ENCODE measurements at places on chromosomes 6 and 20.

- no peak for DNase-seq
These were observed 3.6 kb downstream of the SRSF3 start for GRCh38 chr6:36597775-36598174.

DNA sequence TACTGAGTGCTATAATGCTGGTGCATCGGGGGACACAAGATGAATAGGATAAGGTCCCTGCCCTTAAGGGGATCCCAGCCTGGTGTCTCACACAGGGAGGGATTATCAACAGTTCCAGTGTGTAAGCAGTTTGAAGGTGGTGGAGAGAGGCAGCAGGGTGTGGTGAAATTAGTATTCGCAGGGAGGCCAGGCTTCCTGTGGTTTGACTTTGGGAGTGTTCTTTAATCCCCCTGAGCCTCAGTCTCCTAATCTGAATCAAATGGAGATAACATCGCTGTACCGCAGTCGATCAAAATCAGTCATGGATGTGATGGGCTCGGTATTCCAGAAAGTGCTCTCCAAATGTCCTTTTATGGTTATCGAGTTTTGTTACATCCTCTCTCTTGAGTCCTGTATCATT is 288.1 kb upstream of the SUPT3H start:
- no peak for DNase-seq

DNA sequence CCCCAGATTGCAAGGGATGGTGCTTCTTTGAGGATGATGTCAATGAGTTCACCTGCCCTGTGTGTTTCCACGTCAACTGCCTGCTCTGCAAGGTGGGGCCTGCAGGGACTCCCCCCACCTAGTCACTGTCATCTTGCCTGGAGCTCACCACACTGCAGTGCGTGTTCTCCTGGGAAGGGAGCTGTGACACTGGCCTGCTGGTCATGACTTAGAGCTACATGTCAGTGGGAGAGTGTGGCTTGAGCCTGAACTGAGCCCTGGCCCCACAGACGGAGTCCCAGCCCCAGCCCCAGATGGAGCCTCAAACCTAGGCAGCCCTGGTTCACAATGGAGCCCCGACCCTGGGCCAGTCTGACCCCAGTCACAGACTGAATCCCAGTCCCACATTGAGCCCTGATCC is 19.3 kb downstream of the RBCK1 start:
- DNase-seq = no peak

GRCh38 chr20:10231290-10231689 is 12.7 kb downstream of the SNAP25 start:
- no peak for DNase-seq

DNA sequence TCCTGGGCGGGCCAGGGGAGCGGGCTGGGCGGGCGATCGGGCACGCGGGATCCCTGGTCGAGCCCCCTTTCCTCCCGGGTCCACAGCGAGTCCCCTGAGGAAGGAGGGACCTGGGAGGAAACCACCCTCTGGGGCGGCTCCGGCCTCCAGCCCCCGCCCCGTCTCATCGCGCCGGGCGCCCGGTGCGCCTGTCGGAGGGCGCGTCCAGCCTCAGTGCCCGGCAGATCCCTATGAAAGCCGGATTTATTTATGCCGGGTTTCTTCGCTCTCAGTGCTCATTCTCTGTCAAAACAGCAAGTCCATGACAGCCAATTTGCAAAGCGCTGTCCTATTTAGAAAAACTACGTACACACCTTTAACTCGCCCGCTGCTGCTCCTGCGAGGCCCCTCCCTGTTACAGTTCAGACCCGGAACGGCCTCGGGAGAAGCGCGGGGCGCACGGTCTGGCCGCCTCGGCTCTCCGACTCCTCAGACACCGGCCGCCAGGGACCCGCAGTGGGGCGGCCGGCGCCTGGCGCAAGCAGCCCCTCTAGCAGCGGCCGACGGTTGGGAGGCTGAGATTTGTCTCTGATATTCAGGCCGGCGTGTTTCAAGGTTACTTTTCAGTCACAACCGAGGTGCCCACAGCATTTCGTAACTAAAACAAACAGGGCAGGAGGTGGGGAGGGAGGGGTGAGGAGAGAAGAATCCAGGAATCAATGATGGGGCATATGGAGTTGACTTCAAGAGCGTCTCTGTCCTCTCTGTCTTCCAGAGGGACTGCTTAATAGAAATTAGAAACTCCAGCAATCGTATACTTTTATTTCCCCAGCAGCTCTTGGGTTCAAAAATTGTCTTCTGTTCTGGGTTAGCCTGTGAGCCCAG is 782 bp upstream of the FOXA2 start:
- no peak for DNase-seq

- peak; percentile 39 for DNase-seq
These were observed 14.2 kb downstream of the ARID1B start for GRCh38 chr6:156791320-156791850.

- no peak for DNase-seq
These were observed 384.3 kb downstream of the KHDRBS2 start for GRCh38 chr6:61901748-61902147.

DNA sequence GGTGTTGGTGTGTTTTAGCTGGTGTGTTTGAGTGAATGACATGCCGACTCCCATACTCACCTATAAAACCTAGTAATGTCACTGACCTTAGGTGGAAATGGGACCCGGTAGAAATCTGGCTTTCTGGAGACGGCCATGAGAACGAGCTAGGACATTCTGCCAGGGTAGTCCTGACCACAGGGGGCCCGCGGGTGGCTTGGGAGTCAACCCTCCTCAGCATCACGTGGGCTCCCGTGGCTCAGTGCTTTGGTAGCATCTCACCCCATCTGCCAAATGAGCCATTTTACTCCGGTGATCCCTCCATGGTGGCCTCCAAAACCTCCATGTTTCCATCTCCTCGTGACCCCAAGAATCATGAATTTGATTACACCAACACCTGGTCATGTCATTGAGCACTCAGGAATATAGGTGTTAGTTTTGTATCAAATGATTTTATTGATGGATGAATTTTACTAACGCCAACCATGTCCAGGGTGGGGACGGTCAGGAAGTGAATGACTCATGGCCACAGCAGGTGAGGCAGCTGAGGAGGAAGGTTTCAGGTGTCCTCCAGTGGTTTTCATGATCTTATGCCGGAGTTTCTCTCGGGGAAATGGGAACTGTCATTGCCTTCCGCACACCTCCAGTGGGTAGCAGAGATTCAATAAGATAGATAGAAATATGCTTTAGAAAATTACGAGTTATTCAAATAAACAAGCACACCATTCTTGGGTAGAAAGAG is 195.0 kb downstream of the SYNDIG1 start:
- no peak for DNase-seq

DNA sequence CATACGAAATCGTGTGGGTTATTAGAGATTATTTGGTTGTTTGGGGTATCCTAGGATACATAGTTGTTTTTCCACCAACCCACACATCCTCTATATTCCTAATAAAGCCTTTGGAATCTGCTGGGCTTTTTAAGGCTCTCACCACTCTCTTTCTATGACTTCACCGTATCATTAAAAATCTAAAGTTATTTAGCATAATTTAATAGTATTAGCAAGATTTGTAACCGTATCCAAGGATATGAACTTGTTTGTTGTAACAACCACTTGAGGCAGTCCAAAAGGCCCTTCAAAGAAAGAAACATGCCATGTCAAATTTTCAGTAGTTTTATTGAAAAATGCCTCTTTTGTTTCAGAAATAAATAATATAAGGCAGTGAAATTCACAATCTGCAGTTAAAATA is 121.8 kb downstream of the COL12A1 start:
- no peak for DNase-seq

DNA sequence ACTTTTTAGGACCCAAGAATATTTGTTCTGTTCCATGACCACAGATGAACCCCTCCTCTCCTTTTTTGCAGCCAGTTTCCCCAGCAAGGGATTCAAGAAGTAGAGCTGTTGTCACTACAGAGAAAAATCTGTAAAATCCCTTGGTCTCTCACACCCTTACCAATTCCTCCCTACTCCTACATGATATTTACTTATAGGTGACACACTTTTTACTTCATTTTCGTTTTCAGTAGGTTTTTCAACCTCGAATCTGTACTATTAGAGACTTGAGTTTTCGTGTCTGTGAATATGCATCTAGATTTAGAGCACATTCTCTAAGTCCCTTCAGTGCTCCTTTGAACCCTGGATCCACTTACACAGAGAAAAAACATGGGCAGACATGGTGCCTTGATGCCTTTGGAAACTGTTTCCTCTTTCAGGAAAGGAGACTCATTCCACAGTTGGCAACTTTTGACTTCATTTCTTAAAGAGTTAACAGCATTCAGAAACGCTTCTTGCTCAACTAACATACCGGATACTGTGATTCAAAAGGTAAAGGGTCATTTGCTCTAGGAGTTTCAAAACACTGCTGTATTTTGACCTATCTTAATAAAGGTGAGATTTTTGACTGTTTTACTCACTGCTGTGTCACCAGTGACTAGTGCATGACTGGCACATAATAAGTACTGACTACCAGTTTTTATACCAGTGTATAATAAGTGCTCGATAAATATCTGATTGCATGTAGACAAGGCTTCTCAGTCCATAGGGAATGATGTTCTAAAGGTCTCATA is 50.6 kb downstream of the LAMA4 start:
- DNase-seq = peak; percentile 87

- no peak for DNase-seq
These were observed 508.9 kb upstream of the JAG1 start for GRCh38 chr20:11182720-11183119.

GRCh38 chr20:57442158-57442887 is 51.1 kb downstream of the RBM38 start:
- DNase-seq = no peak
